Stimulated activated CD4-positive, alpha-beta T cell treated with anti-CD3 and anti-CD28 coated beads, TNF-alpha, amount 100 ng/mL, for 48 hours (primary cell): ENCODE measurements at places on chromosomes 7 and 10.

DNA sequence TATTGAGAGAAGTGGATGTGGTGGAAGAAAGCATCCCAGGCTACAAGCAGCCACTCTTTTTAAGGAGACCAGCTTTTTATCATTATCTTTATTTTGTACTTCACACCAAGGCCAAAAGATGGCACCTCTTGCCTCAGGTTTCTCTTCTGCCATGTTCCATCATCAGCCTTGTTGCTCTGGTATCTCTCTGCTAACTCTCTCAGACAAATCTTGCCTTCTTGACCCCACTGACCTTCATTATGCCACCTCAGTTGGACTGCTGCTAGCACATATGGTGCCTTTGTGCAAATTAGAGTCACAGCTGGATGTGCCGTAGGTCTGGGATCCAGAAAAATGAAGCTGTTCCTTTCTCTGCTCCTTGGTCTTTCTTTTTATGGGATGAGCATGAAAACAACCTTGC lies 47.1 kb upstream of the DYNC1I1 start:
- no peak for DNase-seq

GRCh38 chr7:141039376-141039775 lies 24.6 kb upstream of the MRPS33 start:
- DNase-seq = no peak

GRCh38 chr10:28732091-28732490 lies 54.8 kb downstream of the BAMBI start:
- DNase-seq = no peak

GRCh38 chr10:92846-93245 lies 42.4 kb upstream of the ZMYND11 start:
- DNase-seq = no peak

GRCh38 chr7:79361214-79361613 lies 92.3 kb downstream of the MAGI2 start:
- DNase-seq = no peak

DNA sequence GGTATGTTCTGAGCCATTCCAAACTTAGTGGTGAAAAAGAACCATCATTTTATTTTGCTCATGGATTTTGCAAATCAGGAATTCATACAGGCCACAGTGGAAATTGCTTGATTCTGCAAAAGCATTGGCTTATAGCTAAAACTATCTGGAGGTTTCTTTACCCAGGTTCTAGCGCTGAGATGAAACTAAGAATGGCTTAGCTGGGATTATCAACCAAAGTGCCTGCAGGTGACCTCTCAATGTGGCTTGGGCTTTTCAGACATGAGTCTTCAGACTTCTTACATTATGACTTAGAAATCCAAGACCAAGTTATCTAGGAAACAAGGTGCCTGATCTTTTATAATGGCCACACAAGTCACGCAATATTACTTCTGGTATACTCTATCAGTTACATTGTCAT lies 140.1 kb downstream of the HGF start:
- DNase-seq = no peak

DNA sequence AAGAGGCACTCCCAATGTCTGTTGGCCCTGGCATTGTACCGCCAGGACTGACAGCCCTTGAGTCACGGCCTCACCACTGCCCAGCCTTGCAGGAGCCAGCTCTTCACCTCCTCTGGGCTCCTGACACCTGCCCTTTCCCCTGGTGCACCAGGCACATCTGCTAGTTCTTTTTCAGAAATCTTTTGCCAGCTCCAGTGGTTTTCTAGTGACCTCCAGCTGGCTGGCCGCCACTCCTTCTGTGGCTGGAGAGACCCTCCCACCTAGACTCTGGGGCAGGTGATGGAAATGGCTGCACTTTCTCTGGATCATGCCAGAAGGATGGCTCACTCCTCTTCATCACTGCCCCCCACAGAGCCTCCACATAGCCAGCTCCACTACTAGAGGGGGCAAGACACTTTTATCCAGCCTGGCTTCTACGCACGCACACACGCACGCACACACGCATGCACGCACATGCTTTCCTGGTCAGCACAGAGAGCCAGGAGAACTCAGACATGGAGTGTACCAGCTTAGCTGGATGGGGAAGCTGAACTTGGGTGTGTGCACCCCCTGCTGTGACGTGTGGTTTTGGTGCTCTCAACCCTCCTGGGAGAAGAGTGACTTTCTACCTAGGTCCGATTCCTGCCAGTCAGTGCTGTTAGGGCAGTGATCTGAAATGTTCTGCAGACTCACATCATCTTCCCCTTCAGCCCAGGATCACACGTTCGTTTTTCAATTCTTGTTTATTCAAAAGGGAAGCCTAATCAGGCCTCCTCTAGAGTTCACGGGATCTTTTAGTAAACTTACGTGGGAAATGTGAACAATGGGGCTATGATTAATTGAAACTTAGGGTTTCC lies 222.0 kb downstream of the PRPF18 start:
- no peak for DNase-seq

- DNase-seq = no peak
Measured at GRCh38 chr10:15482156-15482555, 111.1 kb upstream of the FAM171A1 start.

DNA sequence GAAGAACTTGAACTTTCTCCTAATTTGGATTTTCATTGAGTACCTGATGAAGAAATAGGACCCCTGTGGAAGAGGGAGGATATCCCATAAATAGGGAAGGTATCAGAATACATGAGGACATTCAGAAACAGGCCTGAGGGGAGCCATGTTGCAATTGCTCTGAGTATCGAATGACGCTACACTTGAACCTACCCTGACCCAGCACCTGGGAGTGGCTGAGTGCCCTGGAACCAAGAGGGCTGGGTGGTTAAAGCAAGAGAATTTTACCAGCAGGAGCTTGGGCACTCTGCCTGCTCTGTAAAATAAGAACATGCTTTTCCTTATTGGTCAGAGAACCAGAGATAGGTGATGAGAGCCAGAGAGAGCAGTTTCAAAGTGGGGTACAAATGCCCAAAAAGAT lies 7.2 kb downstream of the NEUROD6 start:
- DNase-seq = no peak

DNA sequence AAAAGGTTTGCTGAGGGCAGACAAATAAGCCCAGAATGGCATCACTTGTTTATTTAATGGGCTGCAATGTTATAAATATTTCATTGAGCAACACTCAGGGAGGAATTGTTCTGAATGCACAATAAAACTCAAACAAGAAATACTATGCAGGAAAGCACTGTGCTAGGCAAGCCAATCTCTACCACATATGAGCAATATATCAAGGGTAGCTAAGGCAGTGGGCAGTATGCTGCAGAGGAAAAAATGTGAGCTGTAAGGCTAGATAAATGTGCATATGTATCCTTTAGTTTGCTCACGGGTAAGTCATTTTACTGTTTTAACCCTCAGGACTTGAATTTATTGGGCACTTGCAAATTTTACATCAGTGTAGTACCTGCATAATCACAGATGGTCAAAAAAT lies 349.6 kb downstream of the CDC14C start:
- no peak for DNase-seq

DNA sequence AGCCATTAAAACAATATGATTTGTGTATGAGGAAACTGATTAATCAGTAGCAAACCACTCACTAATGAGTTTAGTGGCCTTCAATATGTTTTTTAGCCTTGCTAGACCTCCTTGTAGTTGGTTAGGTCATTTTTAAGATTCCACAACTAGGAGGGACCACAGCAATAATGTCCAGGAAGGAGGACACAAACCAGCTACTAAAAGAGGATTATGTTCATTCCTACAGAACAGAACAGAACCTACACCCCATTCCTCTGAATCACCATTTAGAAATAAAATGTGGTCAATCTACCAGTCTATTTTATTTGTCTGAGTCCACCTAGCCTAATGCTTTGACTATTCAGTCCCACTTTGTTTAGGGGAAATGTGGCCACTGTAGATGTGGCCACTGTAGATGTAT lies 226.3 kb downstream of the GLI3 start:
- no peak for DNase-seq

GRCh38 chr7:146826329-146826728 lies 709.7 kb downstream of the CNTNAP2 start:
- DNase-seq = no peak

GRCh38 chr7:11492307-11492706 lies 339.7 kb downstream of the THSD7A start:
- DNase-seq = no peak

DNA sequence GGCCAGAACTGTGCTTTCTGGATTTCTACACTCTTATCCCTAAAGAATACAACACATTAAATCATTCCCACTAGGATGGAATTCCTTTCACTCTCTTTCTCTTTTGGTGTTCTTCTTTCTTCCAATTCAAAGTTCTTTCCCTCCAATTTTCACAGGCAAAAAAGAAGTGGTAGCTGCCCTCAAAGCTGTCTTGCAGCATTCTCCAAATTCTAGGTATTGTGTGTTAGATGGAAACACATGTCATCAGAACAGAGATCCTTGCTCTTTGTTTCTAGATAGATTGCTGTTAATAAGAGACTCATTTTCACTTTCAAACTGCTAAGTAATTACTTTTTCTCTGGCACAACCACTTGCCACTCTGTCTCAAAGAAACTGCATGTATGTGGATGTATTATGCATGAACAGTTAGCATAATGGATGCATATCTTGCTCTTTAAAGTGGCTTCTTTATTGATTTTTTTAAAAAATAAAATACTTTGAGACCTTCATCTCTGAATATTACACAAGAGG lies 31.0 kb downstream of the SHTN1 start:
- no peak for DNase-seq

- no peak for DNase-seq
Measured at GRCh38 chr10:21364196-21365114, 161.0 kb downstream of the SKIDA1 start.

DNA sequence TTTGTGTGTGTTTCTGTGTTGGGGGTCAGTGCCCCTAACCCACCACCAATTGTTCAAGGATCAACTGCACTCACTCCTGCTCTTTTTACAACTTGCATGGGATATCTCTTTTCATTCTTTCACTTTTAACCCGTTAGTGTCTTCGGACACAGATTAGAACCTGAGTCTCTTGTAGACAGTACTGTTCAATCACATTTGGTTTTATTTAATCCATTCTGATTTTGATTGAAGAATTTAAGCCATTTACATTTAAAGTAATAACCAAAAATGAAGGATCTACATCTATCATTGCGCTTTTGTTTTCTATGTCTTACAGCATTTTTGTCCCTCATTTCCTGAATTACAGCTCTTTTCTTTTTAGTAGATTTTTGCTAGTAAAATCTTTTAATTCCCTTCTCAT lies 43.6 kb downstream of the ZNF248 start:
- no peak for DNase-seq

GRCh38 chr7:80634505-80634904 lies 3.9 kb upstream of the CD36 start:
- DNase-seq = no peak
